ENCODE measurements at places on chromosomes 16 and 17.

- DNase-seq = no peak
These were observed 51.3 kb downstream of the AKAP1 start for GRCh38 chr17:57136355-57136754.

GRCh38 chr16:23859713-23860269 is 24.0 kb downstream of the PRKCB start:
- DNase-seq = no peak

- no peak for DNase-seq
These were observed 86.1 kb downstream of the ZNF778 start for GRCh38 chr16:89303617-89304016.

- peak; percentile 79 for DNase-seq
These were observed 1.6 kb downstream of the TPPP3 start for GRCh38 chr16:67391424-67392300.

- no peak for DNase-seq
These were observed 111.7 kb downstream of the MAP2K6 start for GRCh38 chr17:69525920-69526841.

GRCh38 chr16:85798901-85799496 is 345 bp downstream of the EMC8 start:
- DNase-seq = no peak

GRCh38 chr17:4485676-4486646 is 12.7 kb upstream of the SPNS2 start:
- DNase-seq = peak; percentile 55

- no peak for DNase-seq
These were observed 3.2 kb downstream of the AMFR start for GRCh38 chr16:56421976-56422669.

- DNase-seq = no peak
These were observed 28.5 kb downstream of the TNS4 start for GRCh38 chr17:40472733-40473452.

GRCh38 chr17:27492470-27492869 is 36.2 kb downstream of the KSR1 start:
- DNase-seq = no peak

DNA sequence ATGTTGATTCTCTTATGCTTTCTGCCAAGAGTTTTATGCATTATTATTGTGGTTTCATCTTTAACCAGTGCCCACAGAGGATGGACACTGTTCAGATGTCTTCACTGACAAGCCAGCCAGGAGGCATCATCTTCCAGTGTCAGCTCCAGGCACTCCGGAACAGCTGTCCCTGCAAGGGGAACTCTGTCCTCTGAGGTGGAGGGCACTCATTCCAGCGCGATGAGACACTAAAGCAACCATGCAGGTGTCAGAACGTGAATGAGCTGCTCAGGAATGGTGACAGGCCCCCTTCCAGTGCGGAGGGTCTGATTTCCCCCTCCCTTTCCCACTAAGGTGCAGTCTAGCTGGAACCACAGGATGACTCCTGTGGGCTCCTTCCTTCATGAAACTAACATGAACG is 117.5 kb downstream of the NOG start:
- no peak for DNase-seq

DNA sequence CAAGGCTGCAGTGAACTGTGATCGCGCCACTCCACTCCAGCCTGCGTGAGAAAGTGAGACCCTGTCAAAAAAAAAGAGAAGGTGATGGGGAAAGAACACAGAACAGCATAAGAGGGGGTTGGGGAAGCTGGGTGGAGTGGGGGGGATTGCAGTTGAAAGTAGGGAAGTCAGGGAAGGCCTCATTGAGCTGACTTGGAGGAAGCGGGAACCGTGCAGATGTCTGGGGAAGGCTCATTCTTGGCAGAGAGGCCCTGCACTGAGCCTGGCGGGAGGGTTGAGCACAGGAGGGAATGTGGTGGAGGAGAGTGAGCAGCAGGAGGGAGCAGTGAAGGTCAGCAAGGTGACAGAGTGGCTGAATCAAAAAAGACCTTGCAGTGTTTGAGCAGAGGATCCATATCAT is 26.9 kb downstream of the IL4R start:
- no peak for DNase-seq

GRCh38 chr17:49742166-49742638 is 21.7 kb downstream of the FAM117A start:
- no peak for DNase-seq

DNA sequence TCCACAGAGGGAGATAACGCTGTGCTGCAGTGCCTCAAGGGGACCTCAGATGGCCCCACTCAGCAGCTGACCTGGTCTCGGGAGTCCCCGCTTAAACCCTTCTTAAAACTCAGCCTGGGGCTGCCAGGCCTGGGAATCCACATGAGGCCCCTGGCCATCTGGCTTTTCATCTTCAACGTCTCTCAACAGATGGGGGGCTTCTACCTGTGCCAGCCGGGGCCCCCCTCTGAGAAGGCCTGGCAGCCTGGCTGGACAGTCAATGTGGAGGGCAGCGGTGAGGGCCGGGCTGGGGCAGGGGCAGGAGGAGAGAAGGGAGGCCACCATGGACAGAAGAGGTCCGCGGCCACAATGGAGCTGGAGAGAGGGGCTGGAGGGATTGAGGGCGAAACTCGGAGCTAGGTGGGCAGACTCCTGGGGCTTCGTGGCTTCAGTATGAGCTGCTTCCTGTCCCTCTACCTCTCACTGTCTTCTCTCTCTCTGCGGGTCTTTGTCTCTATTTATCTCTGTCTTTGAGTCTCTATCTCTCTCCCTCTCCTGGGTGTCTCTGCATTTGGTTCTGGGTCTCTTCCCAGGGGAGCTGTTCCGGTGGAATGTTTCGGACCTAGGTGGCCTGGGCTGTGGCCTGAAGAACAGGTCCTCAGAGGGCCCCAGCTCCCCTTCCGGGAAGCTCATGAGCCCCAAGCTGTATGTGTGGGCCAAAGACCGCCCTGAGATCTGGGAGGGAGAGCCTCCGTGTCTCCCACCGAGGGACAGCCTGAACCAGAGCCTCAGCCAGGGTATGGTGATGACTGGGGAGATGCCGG is 769 bp downstream of the CD19 start:
- DNase-seq = no peak

DNA sequence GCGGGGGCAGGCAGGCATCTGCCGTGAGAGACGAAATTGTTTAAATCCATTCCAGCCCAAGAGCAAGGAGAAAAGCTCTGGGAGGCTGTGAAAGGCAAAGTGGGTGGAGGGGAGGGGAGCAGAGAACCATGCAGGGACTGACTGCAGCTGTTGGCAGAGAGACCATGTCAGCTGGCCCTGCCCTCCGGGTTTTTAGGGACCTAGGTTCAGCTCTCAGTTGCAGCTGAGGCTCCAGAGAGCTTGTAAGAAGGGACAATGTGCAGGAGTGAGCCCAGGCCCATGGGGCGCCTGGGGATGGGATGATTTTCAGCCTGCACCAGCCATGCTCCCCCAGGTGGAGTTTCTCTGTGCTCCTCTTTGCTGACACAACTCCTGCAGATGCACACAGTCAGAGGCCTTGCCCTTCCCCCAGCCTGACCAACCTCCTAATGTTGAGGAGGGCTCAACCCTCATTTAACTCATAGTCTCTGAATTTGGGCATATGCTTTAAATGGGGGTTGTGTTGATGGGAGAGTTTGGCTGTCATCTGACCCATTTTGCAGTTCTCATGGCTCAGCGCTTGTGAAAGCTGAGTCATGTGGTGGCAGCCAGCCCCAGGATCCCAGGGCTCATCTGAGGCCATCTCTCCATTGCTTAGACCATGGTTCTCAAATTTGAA is 70.9 kb downstream of the PLXDC1 start:
- no peak for DNase-seq

GRCh38 chr17:68319410-68320162 is 28.3 kb downstream of the ARSG start:
- no peak for DNase-seq

- no peak for DNase-seq
These were observed 281.9 kb downstream of the SOX9 start for GRCh38 chr17:72402727-72403210.

DNA sequence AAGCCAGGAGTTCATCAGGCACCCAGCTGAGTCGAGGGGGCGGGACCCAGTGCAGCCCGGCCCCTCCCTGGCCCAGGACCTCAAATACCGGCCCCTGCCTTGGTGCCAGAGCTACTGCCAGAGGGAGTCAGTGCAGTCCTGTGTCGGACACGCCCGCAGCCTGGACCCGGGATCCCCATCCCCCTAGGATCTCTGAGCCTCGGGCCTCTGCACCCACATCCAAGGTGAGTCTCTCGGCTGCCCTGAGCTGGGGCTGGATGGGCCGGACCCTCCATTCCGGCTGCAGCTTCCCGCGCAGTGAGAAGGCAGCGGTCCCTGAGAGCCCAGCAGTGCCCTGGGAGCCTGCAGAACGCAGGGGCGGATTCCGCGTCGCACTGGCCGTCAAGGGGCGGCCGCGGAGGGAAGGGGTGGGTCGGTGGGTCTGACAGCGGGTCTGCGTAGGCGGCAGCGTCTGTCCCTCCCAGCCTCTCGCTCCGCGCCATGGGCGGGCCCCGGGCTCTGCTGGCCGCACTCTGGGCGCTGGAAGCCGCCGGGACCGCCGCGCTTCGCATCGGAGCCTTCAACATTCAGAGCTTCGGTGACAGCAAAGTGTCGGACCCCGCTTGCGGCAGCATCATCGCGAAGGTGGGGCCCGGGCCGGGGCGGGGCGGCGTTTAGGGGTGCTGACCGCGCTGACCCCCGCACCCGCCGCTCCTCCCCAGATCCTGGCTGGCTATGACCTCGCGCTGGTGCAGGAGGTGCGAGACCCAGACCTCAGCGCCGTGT is at the start of gene DNASE1L2:
TSS of gene DNASE1L2 (plus strand) at position 108 of the 765 bp plus-strand sequence. CDS start at position 481, 373 bp downstream.
- DNase-seq = peak; percentile 67

DNA sequence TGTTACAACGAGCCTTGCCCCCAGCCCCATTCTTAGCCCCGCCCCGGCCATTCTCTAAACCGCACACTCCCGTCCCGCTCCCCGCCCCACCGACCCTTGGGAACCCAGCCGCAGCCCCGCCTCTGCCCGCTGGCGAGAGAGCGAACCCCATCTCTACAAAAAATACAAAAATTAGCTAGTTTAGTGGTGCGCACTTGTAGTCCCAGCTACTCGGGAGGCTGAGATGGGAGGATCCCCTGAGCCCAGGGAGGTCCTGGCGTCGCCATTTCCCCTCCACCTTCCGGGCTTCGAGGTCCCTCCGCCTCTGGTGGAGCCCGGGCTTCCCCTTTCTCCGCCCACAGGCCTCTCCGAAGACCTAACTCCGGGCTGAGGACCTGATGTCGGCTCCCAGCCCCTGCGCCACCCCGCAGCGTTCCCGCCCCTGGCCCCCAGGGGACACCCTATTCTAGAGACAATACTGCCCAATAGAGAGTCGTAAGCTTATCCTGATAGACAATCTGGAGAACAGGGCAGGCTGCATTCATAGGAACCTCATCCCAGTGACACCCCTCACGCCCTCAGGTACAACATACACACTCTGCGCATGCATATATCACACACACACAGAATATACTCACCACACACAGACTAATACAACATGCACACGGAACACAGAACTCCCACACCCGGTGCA is 480 bp upstream of the PROCA1 start:
- no peak for DNase-seq

- DNase-seq = no peak
These were observed 112.8 kb downstream of the ZNF778 start for GRCh38 chr16:89330177-89330856.

DNA sequence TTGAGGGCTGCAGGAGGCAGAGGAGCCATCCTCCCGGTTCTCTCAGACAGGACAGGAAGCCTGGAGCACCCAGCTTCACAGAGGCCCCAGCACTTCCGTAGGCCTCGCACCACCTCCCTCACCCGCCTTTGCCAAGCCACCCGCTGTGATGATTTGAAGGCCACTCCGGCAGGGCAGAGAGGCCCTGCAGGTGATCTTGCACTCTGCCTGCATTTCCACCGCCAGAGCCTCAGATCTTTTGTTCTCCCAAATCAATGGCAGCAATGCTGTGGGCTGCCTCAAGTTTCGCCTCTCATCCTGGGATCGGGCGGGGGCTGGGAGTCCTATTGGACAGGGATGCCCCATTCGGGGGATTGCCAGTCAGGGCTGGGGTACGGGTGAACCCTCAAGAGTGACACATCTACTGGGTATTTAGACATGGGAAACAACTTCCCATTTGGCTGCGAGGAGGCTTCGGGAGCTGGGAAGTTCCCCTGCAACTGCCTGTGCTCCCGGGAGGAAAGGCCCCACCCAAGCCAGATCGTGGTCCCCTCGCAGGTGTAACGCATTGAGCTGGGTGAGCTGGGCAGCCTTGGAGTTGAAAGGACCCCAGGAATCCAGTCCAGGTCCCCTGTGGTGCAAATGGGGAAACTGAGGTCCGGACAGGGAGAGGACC is 34.8 kb upstream of the PEMT start:
- DNase-seq = no peak

DNA sequence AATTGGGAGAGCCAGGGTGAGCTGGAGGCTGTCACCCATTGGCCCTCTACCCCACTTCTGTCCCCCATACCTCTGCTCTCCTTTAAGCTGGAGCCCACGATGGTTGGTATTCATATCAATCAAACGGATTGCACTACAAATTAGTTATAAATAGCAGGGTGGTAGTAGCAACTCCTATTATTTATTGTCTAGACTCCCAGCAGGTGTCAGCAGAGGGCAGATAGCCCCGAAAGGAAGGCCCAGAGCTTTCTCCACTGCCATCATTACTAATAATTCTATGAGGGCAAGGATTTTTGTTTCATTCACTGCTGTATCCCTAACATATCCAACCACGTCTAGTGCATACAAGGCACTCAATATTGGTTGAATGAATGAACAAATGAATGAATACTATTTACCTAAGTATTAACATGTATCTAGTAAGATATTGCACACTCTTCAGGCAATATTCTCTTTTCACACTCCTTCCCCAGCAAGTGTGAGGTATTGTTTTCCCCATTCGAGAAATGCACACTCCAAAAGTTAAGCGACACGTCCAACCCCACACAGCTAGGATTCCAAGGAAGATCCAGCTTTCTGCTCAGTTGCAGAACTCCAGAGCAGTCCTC is 6.3 kb downstream of the C17orf50 start:
- DNase-seq = no peak

- no peak for DNase-seq
These were observed 28.7 kb upstream of the DDX52 start for GRCh38 chr17:37671824-37672547.

DNA sequence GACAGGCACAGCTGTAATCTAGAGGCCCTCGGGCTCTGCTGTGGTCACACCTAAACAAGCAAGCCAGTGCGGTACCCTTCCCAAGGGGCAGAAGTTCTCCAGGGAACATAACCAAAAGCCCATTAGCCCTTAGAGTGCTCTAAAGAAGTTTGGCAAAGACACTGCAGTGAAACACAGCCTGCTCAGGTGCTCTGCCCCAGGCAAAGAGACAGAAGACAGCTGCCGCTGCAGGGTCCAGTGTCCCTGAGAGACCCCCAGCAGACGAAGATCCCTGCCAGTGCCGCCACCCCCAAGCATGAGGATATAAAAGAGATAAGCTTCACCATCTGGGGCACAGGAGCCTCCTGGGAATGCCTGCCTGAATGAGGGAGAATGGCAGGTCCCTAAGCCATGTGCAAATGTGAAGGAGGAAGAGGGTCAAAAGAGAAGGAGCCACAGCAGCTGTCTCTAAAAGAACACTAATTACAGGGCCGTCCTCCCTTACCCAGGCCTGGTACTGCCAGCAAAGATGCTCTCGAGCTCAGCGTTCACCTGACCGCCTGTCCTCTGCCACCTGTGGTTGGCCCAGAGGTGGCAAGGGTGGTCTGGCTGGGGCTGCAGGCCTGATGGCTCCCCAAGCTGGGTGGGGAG is 29.7 kb downstream of the CUEDC1 start:
- no peak for DNase-seq

GRCh38 chr17:59520251-59520650 is 45.2 kb upstream of the DHX40 start:
- DNase-seq = no peak

GRCh38 chr17:17411692-17412091 is 65.1 kb upstream of the MED9 start:
- no peak for DNase-seq
